NCI-H1930 (cell line): ENCODE measurements at places on chromosomes 7 and 10.

GRCh38 chr7:130227883-130228575 is 20.4 kb downstream of the SSMEM1 start:
- DNase-seq, result no peak

GRCh38 chr7:81688622-81689411 is 81.0 kb downstream of the HGF start:
- no peak for DNase-seq

DNA sequence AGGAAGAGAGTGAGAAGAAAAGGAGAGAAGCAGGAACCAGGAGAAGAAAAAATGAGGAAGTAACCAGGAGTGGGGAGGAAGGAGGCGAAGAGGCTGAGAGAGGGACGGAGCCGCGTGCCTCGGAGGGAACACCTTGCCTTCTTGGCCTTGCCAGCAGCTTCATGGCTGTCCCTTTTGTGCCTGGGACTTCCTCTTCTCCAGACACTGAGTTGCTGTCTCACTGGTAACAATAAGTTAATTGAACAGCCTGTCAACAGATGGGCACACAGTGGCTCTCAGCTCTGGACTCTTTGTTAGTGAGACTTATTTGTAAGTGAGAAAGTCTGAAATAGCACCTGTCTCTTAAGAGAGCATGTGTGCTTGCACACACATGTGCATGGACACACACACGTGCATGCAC is 83.2 kb downstream of the GATA3 start:
- no peak for DNase-seq

DNA sequence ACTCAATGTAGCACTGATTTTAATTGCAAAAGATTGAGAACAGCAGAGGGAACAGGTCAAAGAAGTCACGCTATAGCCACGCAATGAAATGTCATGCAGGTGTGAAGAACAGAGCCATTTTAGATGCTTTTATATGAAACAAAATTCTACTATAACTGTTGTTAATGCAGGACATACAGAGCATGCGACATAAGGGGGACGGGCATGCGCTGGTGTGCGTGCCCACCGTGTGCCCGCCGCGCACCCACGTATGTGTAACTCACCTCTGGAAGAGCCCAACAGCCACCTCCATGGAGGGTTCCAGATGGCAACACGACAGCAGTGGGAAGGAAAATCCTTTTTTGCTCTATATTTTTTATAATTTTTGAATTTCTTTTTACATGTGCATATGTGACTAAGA is 410.0 kb upstream of the RNF32 start:
- DNase-seq, result no peak

DNA sequence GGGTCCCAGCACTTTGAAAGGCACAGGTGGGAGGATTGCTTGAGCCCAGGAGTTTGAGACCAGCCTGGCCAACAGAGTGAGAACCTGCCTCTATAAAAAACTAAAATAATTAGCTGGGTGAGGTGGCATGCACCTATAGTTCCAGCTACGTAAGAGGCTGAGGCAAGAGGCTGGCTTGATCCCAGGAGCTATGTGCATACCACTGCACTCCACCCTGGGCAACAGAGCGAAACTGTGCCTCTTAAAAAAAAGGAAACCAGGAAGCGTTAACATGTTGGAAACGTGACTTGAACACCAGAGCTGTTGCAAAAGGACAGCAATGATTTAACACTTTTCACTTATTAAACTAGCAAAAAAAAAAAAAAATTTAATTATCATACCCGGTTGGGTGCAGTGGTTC is 12.6 kb downstream of the BAZ1B start:
- DNase-seq, result no peak

DNA sequence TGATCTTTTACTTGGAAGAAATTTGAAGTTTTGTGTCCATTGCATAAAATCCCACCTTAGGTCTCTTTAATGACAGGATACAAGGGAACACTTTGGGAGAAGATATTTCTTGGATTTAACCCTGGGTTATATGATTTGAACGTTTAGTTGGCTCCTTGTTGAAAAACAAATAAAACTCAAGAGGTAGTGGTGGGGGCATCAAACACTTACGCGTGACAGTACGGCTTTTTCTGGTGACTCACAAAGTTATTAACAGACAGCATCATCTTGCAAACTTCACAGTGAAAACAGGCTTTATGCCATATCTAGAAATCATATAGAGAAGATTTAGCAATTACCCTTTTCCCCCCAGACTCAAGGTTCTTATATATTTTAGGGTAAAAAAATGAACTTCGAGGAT is 699 bp downstream of the NRAP start:
- DNase-seq, result no peak

DNA sequence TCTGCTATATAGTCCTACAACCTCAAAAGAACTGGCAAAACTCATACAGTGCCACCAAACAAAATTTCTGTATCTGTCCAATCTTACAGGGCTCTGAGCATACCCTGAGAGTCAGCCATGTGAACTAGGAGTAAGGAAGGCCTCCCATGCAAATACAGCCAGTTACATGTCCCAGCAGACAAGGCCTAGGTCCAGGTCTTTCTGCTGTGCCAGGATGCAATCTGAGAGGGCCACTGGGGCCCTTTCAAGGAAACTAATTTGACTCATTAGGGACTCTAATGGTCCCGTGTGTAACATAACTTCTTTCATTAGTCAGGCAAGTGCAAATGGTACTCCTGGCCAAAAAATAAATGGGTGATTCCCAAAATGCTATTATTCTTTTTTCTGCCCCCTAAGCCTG is 17.9 kb upstream of the HIBADH start:
- no peak for DNase-seq

- DNase-seq, result no peak
Measured at GRCh38 chr7:29490094-29490607, 73.5 kb upstream of the PRR15 start.

DNA sequence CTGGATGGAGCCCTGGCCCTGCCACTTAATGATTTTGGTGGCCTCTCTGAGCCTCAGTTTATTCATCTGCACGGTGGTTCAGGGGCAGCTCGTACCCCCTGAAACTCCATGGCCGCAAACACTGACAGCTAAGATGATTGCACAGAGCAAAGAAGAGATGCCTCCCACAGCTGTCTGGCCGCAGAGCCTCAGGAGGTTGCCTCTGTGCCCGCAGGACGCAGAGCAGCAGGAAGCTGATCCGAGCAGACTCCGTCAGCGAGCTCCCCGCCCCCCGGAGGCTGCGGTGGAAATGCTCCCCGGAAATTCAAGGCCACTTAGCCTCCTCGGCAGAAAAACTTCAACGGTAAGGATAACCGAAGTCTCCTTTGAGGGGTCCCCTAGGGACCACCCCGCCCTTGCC is 30.2 kb upstream of the C10orf53 start:
- no peak for DNase-seq

- DNase-seq, result no peak
Measured at GRCh38 chr10:10318856-10319255, 698.8 kb upstream of the CELF2 start.

GRCh38 chr7:120079704-120080103 is 193.3 kb upstream of the KCND2 start:
- no peak for DNase-seq

DNA sequence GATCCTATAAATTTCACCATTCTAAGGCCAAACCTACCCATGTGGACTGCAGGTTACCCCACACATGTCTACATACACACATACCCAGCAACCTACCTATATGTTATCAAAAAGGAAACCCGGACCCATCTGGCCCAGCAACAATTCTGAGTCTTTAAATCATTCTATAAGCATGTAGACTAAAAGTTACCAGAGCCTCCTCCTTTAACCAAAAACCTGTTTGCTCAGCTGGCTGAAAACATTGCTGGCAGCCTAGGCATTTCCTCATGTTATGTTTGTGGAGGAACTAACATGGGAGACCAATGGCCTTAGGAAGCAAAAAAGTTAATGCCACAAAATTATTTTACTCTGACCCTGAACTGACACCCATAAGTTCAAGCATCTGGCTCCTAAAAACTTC is 5.3 kb upstream of the ADCK2 start:
- no peak for DNase-seq

DNA sequence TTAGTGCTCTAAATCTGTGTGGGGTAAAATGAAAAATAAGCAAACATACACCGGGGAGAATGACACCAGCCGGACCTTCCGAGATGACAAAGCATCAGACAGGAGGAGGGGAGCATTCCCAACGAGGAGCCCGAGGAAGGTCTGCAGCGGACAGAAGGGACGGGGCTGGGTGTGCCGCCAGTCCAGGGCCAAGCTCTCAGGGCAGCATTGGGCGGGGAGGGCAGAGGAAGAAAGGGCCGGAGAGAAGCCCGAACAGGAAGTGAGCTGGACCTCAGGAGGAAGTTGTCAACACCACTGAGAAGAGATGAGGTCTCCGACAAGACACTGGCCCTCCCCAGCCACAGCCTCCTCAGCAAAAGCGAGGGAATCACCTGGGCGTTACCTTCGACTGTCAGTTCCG is 182.6 kb upstream of the RNF32 start:
- DNase-seq, result no peak

DNA sequence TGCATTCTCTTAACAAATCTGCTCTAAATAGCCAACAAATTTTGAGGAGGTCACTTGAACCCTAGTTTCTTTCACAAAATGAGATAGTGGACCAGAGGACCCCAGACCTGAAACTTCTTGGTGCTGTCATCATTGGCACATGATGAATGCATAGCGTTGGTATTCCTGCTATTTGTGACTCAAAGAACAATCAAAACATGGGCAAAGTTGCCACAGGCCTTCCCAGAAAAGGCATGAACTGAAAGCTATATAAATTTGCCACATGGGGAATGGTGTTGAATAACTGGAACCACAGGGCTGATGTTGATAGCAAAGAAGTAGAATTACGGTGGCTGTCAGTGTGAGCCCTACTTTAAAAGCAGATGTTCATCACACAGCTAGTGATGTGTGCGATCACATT is 219.9 kb upstream of the KMT2E start:
- DNase-seq, result no peak

DNA sequence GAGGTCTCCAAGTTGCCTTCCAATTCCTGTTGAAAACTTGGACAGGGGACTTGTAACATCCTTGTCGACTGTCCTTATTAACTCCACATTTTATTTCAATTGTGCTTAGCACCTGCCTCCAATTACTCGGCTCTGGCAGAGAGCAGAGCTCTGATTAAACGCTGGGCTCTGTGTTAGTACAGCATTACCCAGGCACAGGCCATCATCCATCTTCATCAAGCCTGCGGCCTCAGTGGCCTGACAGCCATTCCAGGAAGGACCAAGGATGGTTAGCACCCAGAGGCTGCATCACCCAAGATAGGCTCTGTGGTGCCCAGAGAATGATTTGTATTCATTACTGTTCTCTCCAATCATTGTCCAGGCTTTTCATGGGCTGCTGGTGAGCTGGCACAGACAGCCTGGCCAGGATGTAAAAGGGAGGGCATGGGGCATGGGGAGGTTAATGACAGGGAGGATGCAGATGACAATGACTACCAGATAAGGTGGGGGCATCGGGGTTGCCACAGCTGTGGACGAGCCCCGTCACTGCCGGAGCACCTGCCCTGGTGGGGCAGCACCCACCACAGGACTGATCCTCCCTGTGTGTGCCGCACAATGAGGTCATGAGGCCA is 123.3 kb downstream of the PTPN20 start:
- no peak for DNase-seq

- DNase-seq, result no peak
Measured at GRCh38 chr7:157309988-157310668, 26.7 kb upstream of the DNAJB6 start.

DNA sequence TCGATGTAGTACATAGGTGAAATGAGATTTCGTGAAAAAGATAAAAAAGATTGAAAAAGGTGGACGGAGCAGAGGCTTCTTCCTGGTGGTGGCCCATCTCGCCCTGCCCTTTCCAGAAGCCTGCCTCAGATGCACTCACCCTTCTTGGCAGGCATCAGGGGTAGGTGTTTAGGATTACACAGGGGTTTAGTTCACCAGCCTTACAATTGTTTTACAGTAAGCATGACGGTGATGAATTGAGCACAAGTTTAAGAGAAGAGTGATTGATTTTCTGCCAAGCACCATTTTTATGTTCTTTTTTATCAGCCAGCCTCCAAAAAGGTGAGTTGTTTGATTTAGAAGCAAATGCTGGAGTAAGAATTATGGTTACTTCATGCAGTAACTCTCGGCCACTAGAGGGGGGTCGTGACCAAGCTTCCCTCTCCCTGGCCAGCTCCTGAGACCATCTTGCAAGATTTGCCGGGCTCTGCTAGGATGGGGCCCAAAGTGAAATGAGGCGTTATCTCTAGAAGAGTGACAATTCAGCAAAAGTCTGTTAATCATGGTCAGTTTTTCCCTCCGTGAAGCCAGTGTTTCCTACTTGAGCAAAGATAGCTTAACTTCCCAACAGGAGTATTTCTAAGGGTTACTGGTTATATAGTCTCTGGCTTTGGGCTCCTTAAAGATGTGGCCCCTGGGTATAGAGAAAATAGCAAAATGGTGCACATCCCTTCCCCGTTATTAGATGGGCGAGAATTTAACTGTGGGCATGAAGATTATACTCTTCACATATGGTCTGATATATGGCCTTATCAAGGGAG is 228.8 kb downstream of the BMPER start:
- DNase-seq, result peak; percentile 16

DNA sequence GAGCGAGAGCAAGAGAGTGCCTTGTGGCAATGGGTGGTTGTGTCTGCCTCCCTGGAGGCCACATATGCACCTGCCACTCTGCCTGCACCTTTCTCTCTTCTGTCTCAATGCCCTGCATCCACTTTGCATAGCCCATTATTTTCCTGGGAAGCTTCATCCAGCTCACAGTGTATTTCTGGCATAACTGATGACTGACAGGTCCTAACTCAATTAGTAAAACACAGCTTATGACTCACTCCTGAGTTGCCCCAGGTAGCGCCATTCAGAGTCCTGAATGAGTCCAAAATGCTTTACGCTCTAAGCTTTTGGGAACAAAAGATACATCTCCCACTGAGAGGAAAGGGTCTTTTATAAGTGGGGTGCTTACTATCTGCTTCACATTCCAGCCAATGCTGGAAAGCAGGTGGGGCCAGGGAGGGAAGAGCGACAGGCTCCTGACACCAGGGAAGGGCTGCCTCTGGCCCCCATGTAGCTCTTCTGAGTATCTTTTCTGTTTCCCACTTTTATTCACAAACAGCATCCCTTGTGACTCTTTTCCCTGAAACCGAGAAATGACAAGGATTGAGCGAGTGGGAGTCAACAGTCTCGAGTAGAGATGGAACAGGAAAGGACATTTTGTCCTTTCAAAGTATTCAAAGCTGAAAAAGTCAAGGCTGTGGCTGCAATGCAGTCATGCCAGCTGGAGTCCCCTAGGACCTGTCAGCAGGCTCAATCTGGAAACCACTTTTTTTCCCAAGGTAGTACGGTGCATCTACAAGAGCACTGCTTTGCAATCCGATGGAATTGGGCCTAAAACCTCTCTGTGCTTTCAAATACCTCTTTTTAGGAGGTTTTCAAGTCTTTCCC is 479.3 kb upstream of the PODXL start:
- no peak for DNase-seq
